IgD-negative memory B cell (primary cell): ENCODE measurements at places on chromosomes 16 and 17. TPM values are rescaled to one million over a fixed set of nuclear protein-coding genes. Genes with fewer than 3 reads are reported as not detected.

Gene EVPL
- polyA plus RNA-seq, result not detected

Gene MT1G
- polyA plus RNA-seq, result not detected

Gene AGRP
- not detected for polyA plus RNA-seq

Gene ABCA10
- polyA plus RNA-seq, result not detected

Gene CCL13
- polyA plus RNA-seq, result not detected

Gene MRPS7
- polyA plus RNA-seq, result 101 TPM

Gene PMFBP1
- 0.11 TPM for polyA plus RNA-seq

Gene TPPP3
- polyA plus RNA-seq, result not detected

Gene CD300E
- polyA plus RNA-seq, result 0.11 TPM

Gene OR4D1
- polyA plus RNA-seq, result 0.11 TPM

Gene HEATR9
- polyA plus RNA-seq, result not detected

Gene SRL
- polyA plus RNA-seq, result not detected

Gene DHX58
- polyA plus RNA-seq, result 13.3 TPM

Gene DDX28
- 35.8 TPM for polyA plus RNA-seq

Gene MAP2K3
- polyA plus RNA-seq, result 131 TPM

Gene HES7
- polyA plus RNA-seq, result not detected

Gene SLC5A2
- polyA plus RNA-seq, result 0.94 TPM

Gene PPP1R1B
- polyA plus RNA-seq, result not detected

Gene EPOP
- polyA plus RNA-seq, result not detected

Gene PRSS27
- polyA plus RNA-seq, result not detected

Gene HS3ST2
- not detected for polyA plus RNA-seq

Gene KRTAP4-3
- not detected for polyA plus RNA-seq

Gene KRT23
- polyA plus RNA-seq, result not detected

Gene ZP2
- polyA plus RNA-seq, result not detected

Gene ACE
- polyA plus RNA-seq, result 2.0 TPM

Gene RDM1
- not detected for polyA plus RNA-seq

Gene C17orf50
- not detected for polyA plus RNA-seq

Gene PHF23
- 38.2 TPM for polyA plus RNA-seq

Gene CEP295NL
- polyA plus RNA-seq, result 1.6 TPM

Gene CD19
- 185 TPM for polyA plus RNA-seq

Gene MAP2K4
- 16.2 TPM for polyA plus RNA-seq

Gene ASPA
- polyA plus RNA-seq, result not detected

Gene CTRB1
- polyA plus RNA-seq, result not detected

Gene FGF11
- polyA plus RNA-seq, result not detected

Gene SALL1
- not detected for polyA plus RNA-seq

Gene KRTAP9-2
- not detected for polyA plus RNA-seq

Gene KCNJ12
- polyA plus RNA-seq, result not detected

Gene LITAF
- polyA plus RNA-seq, result 318 TPM

Gene C16orf95
- polyA plus RNA-seq, result 1.0 TPM

Gene KCTD19
- polyA plus RNA-seq, result not detected

Gene PLK1
- 0.53 TPM for polyA plus RNA-seq

Gene NR1D1
- polyA plus RNA-seq, result 3.6 TPM

Gene SP2
- 13.7 TPM for polyA plus RNA-seq

Gene MT1M
- polyA plus RNA-seq, result not detected

Gene TMEM98
- polyA plus RNA-seq, result not detected

Gene ADAP2
- 5.0 TPM for polyA plus RNA-seq

Gene SOST
- not detected for polyA plus RNA-seq

Gene GPS1
- 122 TPM for polyA plus RNA-seq

Gene GPR179
- not detected for polyA plus RNA-seq

Gene C16orf82
- polyA plus RNA-seq, result not detected

Gene NPIPA3
- 0.80 TPM for polyA plus RNA-seq

Gene PDILT
- polyA plus RNA-seq, result not detected

Gene PLXDC1
- polyA plus RNA-seq, result not detected
